ENCODE measurements at places on chromosomes 3 and 15.

DNA sequence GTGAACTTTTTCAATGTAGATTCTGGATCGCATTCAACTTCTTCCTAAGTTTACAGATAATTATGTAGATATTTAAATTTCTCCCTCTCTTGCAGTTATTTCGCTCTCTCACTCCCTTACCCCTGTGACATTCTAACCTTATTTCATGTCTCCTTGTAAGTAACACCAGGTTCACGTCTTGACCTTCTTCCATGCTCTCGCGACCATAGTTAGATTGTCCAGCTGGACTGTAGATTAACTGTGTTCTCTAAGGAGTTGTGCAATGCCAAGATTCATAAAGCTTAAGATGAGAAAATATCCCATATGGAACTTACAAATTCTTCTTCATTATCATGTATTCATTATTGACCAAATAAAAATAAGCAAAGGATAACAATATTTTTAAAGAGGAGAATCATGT lies 430.5 kb downstream of the GABRG3 start:
- DNase-seq = no peak

DNA sequence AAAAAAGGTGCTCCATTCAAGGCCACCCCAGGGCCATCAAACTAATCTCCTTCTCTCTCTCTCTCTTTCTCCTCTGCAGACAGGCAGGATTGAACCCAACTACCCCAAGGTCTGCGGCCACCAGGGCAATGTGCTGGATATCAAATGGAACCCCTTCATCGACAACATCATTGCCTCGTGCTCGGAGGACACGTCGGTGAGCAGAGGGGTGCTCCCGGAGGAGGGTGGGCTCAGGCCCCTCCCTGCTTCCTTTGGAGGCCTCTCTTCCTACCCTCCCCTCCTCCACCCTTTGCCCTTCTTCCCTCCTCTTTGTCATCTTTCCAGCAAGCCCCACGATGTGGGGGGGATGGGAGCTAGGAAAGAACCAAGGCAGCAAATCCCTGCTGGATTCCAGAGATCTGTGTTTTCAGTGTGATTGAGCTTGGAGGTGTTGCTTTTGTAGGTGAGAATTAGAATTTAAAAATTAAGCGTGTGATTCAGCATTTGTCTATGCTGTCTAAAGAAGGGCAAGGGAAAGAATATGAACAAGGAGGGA lies 116.3 kb downstream of the CORO2B start:
- DNase-seq = no peak

GRCh38 chr3:67642734-67643133 lies 11.7 kb downstream of the SUCLG2 start:
- DNase-seq = no peak

DNA sequence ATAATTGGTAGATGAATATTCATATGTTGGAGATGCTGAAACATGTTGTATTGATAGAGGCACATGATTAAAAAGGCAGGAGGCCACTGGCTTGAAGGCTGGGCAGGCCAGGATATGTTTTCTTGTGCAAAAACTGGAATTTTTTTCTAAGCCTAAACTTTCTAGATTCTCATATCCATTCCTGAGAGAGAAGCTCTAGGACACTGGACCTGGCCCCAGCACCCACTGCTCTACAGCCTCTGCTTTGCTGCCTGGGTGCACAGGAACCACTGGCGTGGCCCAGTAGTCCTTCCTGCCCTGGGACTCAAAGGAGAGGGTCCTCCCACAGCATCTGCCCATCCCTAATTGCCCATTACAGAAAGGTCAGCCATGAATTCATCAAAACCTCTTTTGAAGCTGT lies 58.1 kb upstream of the APEH start:
- DNase-seq = no peak

DNA sequence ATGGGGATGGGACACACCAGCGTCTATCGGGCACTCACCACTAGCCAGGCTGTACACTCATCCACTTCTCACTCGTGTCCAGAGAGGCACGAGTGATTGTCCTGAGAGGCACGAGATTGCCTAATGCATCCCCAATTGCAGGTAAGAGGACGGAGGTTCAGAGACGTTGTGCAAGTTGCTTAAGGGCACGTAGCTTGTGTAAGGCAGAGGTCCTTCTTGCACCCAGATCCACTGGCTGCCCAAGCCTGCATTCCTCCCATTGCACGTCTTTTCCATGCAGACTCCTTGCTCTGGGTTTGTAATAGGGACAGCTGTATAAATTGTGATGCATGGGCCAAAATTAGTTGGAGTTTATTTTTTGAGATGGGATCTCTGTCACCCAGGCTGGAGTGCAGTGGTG lies 264.3 kb downstream of the PLCL2 start:
- no peak for DNase-seq

Measured in stimulated activated CD4-positive, alpha-beta T cell treated with anti-CD3 and anti-CD28 coated beads, TNF-alpha, amount 100 ng/mL, for 48 hours (primary cell).